ENCODE measurements at places on chromosomes 12 and 14.

GRCh38 chr14:61455351-61455750 lies 134.0 kb downstream of the PRKCH start:
- no peak for DNase-seq

DNA sequence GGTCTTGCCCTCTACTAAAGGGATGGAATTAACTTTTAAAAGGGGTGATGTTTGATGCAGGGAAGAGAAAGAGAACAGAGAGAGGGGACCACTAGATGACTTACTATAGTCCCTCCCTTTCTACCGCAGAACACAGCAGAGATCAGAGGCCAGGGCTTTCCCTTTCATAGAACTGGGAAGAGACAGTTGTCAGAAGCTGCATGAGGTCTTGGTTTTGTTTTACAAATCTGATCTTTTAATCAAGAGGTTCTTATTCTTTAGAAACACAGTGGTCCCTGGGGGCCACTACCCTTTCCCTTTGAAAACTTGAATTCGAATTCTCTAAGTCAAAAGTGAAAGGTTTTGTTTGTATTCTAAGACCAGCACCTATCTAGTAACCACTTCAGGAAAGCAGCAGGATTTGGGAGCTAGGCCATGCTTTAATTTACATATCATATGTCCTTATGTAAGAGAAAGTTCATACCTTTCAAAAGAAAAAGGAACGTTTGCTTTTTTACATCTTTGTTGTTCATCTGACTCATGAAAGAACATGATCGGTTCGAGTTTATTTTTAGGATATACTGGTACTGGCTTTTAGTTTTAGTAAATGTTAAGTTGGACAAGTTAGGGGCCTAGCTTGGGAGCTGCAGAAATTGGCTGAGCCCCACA lies 6.3 kb downstream of the FBXL14 start:
- DNase-seq: no peak

- no peak for DNase-seq
Observed at GRCh38 chr12:87812030-87812429, 217.2 kb downstream of the C12orf50 start.

DNA sequence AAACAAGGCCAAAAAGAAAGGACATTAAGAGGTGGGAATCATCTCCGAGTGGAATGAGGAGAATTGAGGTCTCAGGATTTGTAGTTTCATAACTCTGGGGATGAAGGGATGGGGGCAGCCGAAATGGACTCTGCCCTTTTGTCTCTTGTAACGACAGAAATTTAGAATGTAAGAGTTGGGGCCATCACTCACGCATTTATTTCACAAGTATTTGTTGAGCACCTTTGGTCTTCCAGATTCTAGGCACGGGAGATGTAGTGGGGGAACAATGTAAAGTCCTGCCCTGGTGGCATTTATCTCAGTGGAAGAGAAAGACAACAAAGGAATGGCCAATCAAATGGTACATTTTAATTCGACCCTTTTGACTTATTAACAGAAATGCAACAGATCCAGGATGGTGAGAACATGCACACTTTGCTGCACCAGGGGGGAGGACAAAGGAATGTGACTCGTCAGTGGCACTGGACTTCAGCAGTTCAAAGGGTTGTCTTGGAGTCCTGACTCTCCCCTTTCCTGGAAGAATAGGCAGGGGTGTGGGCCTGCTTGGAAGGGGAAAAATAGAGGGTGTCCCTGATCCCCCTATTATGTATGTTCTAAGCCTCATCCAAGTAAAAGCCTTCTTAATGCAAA lies 102.0 kb downstream of the TMEM30B start:
- DNase-seq: no peak

GRCh38 chr12:52020539-52021336 lies 14.0 kb downstream of the TAMALIN start:
- DNase-seq: no peak

DNA sequence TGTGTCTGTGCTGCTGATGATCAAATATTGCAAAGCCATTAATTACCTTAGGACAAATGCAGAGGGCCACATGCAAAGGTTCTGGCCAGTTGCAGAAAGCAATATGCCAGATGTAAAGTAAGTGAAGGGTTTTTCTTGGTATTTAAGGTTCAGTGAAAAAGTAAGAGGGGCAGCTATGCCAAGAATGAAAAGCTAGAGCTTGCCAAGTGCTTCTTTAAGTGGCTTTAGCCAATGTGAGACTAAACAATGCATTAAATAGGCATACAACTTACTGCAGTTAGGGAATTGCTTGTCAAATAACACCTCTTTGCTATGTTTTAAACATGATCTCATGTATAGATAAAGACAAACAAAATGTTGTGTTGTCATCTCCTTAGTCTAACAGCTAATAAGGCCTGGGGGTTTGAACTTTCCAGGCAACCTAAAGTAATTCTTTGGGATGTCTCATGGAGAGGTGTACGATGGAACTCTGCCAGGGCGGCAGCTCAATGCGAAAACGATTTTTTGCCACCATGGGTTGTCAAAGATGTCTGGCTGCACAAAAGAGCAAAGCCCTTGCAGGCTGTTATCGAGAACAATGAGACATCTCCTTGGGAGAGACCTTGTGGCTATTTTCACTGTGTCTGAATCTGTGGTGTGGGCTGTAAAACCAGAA lies 12.0 kb downstream of the IGF1 start:
- DNase-seq: no peak

DNA sequence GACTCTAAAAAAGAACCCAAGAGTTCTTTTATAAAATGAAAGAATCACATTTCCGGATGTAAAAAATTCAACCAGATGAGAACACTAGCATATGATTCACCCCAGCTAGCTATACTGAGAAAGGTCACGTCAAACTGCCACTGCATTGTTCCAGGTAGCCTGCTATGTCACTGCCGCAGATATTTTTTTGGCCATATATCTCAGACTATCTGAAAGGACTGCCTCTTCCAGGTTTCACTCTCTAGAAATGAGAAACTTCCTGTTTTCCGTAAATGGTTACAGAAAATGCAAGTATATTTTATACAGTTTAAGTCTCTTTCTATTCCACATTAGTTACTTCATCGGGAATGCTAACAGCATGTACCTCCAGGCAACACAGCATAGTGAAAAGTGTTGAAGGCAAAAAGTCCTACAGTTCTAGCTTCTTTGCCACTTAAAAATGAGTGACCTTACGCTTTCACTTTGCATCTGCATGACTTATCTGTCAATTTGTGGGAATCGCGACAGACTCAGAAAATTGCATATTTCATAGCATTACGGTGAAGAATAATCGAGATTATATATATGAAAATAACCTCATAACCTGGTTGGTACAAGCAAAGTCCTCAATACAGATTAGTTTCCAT lies 105.2 kb downstream of the MED13L start:
- DNase-seq: no peak

GRCh38 chr14:94426526-94426925 lies 26.1 kb downstream of the SERPINA11 start:
- DNase-seq: no peak
